Gastrocnemius medialis (tissue), 4 donors: ENCODE measurements at places on chromosomes 11 and 22.

GRCh38 chr11:122131126-122131525 lies 15.1 kb upstream of the BLID start:
- no peak for DNase-seq

DNA sequence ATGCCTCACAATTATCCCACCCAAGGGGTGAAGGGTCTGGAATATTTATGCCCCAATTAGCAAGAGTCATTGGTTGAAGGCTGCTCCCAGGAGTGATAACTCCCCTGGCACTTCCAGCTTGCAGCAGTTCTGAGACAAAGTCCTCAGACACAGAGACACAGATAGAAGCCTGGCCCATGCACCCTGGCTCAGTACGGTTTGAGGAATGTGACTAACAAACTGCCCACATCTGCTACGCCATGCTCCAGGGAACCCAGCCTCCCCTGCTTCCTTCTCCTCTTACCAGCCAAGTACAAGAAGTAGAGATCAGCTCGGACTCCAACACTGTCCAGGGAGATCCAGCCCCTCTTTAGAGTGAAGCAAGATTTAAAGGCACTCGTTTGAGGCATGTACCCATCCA lies 48.5 kb upstream of the BMAL1 start:
- DNase-seq: no peak

DNA sequence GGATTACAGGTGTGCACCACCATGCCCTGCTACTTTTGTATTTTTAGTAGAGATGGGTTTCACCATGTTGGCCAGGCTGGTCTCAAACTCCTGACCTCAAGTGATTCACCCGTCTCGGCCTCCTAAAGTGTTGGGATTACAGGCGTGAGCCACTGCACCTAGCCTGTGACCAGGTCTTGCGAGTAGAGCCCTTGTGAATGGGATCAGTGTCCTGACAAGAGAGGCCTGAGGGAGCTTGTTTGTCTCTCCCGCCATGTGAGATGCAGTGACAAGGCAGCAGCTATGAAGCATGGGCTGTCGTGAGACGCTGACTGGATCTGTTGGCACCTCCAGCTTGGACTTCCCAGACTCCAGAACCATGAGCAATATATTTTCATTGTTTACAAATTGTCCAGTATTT lies 69.3 kb downstream of the LRRC32 start:
- DNase-seq: no peak

GRCh38 chr11:32396991-32397390 lies 38.3 kb downstream of the WT1 start:
- no peak for DNase-seq

GRCh38 chr22:29157759-29158535 lies 47.7 kb upstream of the EMID1 start:
- no peak for DNase-seq

GRCh38 chr11:119684361-119685110 lies 44.5 kb downstream of the NECTIN1 start:
- no peak for DNase-seq

GRCh38 chr11:103959279-103959942 lies 77.0 kb upstream of the DDI1 start:
- no peak for DNase-seq

DNA sequence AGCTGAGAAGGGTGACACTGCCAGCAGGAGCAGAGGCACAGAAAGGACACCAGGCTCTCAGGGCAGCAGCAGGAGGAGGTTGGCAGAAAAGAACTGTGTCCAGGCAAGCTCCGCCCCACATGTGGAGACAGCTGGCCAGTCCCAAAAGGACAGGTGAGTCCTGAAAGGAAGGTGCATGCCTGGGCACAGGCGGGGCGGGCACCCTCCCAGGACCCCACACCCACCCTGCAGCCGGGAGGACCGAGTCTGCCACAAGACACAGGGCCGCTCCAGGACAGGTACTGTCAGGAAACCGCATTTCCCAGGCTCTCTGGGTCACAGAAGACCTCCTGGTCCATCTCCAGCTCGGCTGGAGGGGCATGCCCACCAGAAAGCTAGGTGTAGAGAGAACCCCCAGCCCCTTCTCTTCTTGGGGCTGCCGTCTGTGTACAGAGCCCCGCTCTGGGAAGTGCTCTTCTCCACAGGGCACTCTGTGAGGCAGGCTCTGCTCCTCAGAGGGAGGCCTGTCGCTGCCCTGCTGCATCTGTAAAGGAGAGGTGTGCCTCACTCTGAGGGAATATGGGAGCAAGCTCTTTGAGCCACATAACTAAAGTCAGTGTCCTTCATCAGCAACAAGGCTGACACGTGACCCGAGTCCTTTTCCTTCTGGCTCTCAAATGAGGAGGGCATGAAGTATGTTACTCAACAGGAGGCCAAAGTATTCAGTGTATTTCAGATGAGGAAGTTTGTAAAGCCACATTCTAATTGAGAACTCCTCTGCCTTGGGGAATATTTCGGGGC lies 50.5 kb downstream of the CLTCL1 start:
- DNase-seq: no peak

GRCh38 chr11:15473954-15474837 lies 359.5 kb downstream of the INSC start:
- no peak for DNase-seq

DNA sequence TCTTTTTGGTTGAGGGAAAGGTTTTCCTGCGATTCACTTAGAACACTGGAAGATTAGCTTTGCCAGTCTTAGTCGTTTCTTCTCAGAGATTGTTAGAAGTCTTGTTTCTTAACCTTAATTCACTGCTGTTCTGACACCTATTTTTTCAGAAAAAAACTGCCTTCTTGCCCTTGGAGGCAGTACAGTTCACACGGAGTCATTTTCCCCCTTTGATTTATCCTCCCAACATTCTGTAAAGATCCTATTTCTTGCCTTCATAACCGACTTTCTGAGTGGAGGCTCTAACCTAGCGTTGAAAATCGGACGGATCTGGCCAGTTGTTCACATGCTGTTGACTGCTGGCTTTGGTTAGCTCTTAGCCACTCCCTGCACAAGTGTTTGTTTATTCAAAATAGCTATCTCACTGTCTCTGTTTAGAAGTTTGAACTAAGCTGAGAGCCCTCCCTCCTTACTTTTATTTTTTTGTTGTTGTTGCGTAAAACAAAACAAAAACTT lies 737 bp downstream of the BCL2L13 start:
- peak; percentile 49 for DNase-seq

- DNase-seq: no peak
These were observed 82.2 kb downstream of the FAM83F start for GRCh38 chr22:40076702-40077645.

- no peak for DNase-seq
These were observed 38.7 kb downstream of the SYT13 start for GRCh38 chr11:45247433-45247832.

DNA sequence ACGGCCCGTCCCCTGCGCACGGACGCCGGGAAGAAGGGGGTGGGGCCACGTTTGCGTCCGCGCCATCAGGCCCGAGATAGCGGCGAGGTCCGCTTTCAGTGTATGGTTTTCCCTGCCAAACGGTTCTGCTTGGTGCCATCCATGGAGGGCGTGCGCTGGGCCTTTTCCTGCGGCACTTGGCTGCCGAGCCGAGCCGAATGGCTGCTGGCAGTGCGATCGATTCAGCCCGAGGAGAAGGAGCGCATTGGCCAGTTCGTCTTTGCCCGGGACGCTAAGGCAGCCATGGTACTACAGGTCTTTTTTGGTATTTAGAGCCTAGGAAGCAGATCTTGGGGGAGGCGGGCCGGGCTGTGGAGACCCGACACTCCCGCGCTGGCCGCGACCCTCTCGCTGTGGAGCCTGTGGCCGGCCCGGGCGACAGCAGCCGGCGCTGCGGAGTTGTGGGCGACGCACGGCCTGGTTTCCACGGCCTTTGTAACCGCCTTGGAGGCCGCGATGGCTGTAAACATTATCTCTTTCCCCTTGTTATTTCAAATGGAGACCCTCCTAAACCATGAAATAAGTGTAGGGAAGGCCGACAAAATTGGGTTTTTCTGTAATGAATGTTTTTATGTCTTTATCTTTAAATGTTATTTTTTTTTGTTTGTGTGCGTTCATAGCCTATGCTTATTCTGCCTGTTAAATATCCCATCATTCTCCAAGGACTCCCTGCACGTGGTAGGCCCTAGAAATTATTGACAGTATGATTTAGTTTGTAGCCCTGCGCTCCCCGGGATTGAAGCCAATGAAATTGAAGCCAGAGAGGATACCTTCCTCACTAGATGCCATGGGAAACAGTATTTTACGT lies at the start of gene AASDHPPT:
Gene AASDHPPT (plus strand): TSS at position 54 of the 847 bp plus-strand sequence. CDS start 49 bp downstream, at position 103.
- DNase-seq: no peak

GRCh38 chr22:27051407-27051806 lies 394.0 kb downstream of the MIAT start:
- no peak for DNase-seq

DNA sequence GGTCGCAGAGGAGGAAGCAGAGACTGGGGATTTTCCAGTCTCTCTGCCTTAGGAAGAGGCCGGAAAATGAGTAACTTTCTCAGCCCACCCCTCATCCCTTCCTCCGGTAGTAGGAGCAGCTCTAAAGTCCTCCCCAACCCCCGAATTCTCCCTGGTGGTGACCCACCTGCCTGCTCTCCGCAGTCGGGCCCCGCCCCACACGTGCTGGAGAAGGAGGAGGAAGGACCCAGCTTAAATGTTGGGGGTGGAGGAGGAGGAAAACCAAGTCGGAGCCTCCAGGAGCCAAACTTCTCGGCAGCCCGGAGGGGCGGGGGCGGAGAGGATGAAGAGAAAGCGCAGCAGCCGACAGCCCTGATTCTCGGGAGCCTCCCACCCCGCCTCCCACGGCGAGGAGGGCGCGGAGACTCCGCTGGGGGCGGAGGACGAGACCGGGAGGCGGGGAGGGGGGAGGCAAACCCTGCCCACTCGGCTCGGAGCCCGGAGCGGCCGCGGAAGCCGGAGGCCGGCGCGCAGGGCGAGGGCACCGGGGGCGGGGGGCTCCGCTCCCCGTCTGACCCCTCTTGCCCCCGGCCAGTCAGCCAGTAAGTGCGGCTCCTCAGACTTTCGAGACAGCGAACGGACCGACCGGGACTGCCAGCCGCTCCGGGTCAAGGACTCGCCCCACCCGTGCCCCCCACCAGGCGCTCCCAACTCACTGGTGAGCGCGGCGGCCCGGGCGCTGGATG lies at the start of gene TPBGL:
Gene TPBGL (plus strand): TSS at position 464 of the 725 bp plus-strand sequence. CDS start 276 bp downstream, outside the sequence.
- DNase-seq: no peak

GRCh38 chr22:28608546-28608945 lies 71.1 kb downstream of the TTC28 start:
- no peak for DNase-seq

GRCh38 chr11:34192481-34193401 lies 87.3 kb downstream of the NAT10 start:
- peak; percentile 37 for DNase-seq

DNA sequence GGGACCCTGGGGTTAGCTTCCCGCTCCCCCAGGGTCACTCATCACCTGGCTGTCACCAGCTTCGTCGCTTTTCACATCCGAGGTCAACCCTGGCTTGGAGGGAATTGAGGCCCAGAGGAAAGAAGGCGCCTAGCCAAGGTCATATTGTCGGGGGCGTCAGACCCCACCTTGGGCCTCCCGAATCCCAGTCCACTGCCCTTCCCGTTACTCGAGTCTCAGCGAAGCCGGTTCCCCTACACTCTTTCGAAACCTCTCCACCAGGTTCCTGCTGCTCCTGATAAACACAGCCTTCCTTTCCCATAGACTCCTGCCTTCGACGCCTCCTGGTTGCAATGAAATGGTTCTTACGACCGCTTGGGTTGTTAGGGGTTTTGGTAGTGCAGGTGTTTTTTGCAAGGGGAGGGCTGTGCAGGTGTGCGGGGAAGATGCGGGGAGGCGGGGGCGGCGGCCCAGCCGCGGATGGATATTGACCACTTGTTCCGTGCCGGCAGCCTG lies 642 bp downstream of the NAA40 start:
- no peak for DNase-seq

DNA sequence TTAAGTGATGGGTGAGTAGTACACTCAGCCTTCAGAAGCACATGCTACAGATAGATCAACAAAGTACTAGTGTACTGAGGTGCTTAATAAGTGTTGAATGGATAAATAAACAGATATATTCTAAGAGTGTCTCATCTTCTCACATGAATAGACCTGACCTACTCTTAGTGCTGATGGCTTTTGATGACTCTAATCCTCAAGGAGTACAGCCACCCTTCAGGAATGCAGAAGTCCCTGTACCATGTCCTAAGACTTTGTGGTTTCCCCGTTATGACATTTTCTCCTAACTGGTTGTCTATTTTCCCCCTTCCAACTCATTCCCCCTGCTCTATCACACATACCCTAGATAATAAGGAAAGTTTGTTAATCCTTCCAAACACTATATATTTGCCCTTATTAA lies 61.6 kb downstream of the C11orf65 start:
- no peak for DNase-seq

DNA sequence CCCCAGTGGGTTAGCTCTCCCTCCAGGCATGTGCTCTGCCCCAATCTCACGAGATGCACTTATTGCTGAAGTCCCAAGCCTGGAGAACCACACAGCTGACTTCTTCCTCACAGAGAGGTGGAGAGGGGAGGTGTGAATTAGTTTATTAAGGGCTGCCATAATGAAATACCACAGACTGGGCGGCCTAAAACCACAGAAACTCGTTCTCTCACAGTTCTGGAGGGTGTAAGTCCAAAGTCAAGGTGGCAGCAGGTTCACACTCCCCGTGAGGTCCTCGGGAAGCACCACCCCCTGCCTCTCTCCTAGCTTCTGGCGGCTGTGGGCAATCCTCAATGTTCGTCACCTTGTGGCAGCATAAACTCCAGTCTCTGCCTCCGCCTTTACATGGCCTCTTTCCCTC lies 39.3 kb downstream of the TECTA start:
- DNase-seq: no peak

- DNase-seq: no peak
These were observed 2.8 kb upstream of the KDELR3 start for GRCh38 chr22:38464992-38465672.

- peak; percentile 50 for DNase-seq
These were observed 349.9 kb downstream of the CNTN5 start for GRCh38 chr11:99370549-99371216.

- no peak for DNase-seq
These were observed 841.1 kb downstream of the NTM start for GRCh38 chr11:132211479-132211878.

DNA sequence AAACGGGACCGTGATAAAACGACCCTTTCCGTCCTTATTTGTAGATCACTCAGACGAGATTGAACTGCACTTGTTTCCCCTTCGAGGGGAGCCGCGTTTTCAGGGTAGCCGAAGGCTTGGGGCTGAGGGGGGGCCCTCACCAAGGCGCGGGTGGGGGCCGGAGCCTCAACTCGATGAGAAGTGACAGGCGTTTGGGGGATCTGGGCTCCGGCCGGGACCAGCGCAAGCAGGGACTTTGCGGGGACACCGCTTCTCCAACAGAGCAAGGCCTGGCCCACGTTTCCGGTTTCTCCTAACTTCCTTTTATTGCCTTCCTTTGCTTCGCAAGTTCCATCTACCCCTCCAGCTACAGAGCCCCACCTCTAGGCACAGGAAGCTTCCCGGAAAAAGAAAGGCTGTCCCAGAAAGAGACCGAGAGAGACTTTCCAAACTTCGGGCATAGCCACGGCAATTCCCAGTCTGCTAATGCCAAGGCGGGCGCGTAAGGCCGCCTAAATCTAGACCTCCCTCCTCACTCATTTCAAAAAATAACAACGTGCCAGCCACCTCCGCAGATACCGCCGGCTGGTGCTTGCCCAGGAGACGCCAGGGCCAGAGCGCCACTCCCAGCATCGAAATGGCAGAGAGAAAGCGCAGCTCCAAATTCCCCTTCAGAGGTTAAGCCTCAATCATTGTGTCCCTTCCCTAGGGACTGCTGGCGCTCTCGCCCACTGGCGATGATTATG lies 6.6 kb downstream of the PAX6 start:
- DNase-seq: no peak

GRCh38 chr22:40690370-40690769 lies 11.1 kb downstream of the MCHR1 start:
- no peak for DNase-seq

GRCh38 chr11:63535734-63536133 lies 874 bp upstream of the PLAAT4 start:
- no peak for DNase-seq

- no peak for DNase-seq
These were observed at the start of gene OR10G7 for GRCh38 chr11:124041254-124041653. Gene OR10G7 (minus strand): TSS chr11:124041325. CDS start chr11:124039001, 2,324 bp downstream.
